NCI-H446 (cell line): ENCODE measurements at places on chromosomes 11 and 22.

DNA sequence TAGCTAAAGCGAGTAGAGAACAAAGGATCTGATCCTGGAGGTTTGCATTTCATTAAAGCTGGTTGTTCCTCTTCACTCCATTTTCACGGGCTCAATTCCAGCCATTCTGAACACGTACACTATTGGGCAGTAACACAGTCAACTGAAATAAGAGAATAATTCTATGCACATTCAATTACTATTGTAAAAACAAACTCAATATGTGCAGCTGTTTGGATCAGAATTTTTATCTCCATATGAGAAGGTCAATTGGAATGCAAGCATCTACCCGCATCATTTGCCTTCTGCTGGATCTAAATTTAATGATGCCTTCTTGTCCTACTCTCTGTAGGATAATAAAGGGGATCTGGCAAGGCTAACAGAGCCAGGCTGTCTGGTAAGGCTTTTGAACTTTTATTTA is 562.8 kb upstream of the CCDC179 start:
- DNase-seq, result no peak

GRCh38 chr11:119389611-119390254 is 8.2 kb upstream of the USP2 start:
- no peak for DNase-seq

DNA sequence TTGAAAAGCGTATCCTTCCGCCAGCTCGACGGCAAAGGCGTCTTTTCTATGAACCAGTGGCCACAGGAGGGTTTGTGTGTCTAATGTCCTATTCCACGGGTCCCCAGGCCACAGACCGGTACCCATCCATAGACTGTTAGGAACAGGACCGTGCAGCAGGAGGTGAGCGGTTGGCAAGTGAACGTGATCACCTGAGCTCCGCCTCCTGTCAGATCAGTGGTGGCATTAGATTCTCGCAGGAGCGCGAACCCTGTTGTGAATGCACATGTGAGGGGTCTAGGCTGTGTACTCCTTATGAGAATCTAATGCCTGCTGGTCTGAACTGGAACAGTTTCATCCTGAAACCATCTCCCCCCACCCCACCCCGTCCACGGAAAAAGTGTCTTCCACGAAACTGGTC is 62.7 kb upstream of the KCNQ1OT1 start:
- no peak for DNase-seq

GRCh38 chr22:44033694-44034093 is 9.6 kb downstream of the PARVB start:
- DNase-seq, result no peak

GRCh38 chr22:21759093-21759492 is 23.5 kb upstream of the YPEL1 start:
- DNase-seq, result no peak

DNA sequence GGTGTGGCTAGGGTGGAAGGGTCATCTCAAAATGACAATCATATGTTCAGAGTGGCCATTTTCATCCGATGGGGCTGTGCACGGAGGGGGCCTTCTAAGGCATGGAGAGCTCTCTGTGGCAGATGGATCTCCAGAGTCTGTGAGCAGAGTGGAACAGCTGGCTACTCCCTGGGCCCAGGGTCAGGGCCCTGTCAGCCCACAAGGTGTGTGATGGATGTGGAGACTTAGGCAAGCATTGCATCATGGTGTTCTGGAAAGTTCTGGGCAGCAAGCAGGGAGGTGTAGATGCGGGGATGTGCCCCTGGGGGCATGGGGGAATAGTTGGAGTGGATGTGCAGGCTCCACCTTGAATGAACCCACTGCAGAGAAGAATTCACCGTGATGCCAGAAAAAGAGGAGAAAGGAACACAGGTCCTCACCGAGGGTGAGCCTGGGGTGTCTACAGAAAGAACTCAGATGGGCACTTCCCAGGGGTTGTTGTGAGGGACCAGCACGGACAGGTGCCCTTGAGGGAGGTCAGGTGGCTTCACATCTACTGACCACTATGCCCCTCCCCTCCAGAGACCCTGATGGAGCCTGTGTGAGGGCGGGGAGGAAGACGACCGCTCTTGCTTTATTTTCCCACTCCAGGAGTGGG is 51.1 kb downstream of the CHRDL2 start:
- DNase-seq, result no peak

GRCh38 chr11:78094250-78094649 is 14.6 kb upstream of the NDUFC2 start:
- no peak for DNase-seq

GRCh38 chr11:28966951-28967350 is 858.8 kb downstream of the METTL15 start:
- no peak for DNase-seq

DNA sequence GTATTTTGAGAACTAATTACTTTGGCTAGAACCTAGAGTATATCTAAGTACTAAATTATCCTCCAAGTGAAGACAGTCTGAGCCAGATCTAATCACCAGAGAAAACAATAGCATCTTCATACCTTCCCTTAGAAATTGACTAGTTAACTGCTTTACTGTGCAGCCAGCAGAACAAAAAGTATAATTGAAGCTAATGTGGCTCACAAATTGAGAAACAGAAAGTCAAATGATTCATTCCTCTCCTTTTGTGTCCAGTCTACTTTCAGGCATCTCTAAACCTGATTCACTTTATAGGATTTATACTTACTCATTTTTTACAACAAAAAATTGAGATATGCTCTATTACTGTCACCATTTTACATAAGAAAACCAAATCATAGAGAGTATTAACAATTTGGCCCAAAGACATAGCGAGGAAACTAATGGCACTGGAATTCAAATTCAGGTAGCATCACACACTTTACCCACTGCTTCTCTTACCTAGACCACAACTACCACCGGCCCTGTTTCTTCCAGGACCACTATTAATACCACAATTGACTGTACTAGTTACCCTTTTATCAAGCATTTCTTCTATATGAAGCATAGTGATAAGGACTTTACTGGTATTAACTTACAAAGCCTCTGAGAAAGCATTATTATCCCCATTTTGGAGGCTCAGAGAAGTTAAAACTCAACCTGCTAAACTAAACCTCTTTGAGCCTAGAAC is 1402.6 kb upstream of the TENM4 start:
- DNase-seq, result no peak

DNA sequence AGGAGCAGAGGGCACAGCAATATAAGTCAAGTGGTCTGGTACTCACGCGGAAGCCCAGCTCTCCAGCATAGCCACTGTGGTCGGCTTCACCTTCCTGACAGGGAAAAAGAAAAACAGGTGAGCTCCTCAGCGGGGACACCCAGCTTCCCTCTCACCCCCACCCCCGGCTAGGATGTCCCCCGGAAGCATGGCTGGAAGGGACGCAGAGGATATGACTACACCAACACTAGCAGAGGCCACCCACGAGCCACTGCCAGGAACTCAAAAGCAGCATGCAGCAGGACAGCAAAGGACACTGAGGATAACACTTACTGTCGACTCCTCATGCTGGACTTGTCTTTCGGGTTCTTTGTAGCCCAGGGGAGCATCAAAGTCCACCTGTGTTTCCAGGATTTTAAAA is 9.0 kb upstream of the C22orf39 start:
- DNase-seq, result no peak

GRCh38 chr11:63444160-63444559 is 46.8 kb downstream of the PLAAT5 start:
- DNase-seq, result no peak

DNA sequence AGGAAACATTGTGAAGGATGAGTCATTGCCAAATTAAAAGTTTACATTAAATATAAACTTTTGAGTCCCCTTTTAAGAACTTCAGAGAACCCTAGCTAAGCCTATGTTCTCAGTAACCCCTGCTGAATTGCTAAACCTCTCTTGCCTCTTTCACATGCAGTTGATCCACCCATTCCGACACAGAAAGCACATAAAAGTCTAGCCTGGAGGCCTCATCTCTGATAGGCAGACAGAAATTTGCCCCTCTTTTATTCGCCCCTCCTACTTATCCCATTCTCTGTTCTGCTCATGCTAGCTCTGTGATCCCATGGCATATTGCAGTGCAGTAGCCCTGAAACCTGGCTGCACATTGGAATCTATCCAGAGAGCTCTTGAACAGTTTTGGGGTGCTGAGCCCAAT is 58.2 kb upstream of the PDE3B start:
- DNase-seq, result no peak

GRCh38 chr22:22394591-22394990 is 114.0 kb downstream of the ZNF280B start:
- DNase-seq, result no peak

DNA sequence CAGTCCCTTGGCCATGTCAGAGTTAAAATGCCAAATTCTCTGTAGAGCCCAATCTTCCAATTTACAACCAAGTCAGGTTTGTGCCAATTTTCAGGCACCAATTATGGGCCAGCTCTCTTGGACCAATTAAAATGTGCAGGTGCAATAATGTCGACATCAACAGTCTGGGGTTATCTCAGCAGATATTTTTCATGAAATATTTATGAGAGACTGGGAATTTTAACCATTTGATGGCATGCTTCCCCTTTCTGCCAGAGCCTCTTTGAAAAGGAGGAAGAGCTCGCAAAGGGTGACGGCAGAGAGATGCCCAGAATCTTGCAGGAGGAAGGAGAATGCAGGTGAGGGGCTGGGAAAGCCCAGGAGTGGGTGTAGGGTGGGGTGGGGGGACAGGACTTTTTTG is 100.8 kb upstream of the SYT13 start:
- no peak for DNase-seq

GRCh38 chr22:30425616-30426387 is at the start of gene MTFP1:
Gene MTFP1 (plus strand): TSS chr22:30425768. CDS start chr22:30425880, 112 bp downstream.
- DNase-seq, result no peak

- DNase-seq, result no peak
Observed at GRCh38 chr22:36829370-36830002, 12.7 kb upstream of the PVALB start.

DNA sequence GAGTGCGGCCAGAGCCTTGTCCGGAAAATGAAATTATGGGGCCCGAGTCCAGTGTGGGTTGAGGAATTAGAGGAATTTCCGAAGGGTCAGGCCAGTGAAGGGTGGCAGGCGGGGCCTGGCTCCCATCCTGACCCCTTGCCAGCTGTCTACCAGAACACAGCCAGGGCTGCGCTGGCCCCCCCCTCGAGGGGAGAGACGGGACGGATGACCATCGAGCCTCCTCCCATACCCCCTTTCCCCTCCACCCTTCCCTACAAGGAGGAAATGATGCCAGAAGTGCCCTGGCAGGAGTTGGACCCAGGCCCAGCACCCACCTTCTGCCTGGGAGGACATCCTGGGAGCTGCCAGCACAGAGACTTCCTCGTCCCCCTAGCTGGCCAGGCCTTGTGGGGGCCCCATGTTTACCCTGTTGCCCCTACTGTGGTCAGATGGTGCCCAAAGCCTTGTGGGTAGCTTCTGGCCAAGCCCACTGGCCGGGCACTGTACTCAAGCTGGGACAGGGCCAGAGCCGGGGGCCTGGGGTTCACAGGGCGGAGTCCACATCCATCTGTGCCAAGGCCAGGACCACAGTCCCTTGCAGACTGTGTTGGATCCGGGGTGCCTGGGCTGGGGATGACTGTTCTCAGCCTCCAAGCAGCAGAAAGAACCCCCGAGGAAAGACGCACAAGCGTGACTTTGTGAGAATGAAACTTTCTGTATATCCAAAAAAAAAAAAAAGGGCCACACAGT is 20.8 kb downstream of the ARVCF start:
- no peak for DNase-seq

GRCh38 chr11:130947889-130948288 is 31.6 kb upstream of the SNX19 start:
- no peak for DNase-seq

- DNase-seq, result no peak
Observed at GRCh38 chr11:119749006-119749565, 20.1 kb upstream of the NECTIN1 start.

GRCh38 chr22:36027935-36028645 is 534 bp downstream of the RBFOX2 start:
- DNase-seq, result no peak

DNA sequence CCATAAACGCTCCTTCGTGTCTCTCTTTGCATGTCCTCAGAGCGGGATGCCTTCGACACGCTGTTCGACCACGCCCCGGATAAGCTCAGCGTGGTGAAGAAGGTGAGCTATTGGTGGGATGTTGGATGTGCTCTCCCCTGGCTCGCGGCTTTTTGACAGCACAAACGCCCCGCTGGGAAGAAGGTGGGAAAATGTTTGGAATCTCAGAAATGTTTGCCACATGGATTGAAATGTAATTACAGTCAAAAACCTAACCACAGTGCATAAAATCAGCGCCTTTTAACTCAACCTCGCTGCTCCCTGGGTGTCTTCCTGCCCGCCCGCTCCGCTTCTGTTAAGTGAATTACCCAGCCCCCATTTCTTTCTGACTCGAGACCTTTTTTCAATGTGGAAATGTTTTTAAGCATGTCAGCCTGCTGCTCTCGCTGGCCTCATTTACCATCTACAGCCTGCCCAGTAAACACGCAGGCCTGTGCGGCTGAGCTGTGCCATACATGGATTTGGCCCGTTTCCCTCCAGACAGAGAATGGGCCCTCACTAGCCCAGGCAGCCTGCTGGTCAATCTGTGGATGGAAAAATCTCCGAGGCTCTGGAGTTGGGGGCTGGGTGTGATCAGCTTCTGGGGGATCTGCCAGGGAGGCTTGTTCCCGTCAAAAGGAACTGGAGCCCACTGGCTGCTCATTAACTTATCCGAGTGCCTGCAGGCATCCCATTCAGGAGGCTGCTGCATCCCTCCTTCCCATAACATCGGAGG is 32.7 kb upstream of the PARVG start:
- no peak for DNase-seq

GRCh38 chr22:26086359-26086758 is 82.9 kb upstream of the SEZ6L start:
- peak; percentile 64 for DNase-seq

DNA sequence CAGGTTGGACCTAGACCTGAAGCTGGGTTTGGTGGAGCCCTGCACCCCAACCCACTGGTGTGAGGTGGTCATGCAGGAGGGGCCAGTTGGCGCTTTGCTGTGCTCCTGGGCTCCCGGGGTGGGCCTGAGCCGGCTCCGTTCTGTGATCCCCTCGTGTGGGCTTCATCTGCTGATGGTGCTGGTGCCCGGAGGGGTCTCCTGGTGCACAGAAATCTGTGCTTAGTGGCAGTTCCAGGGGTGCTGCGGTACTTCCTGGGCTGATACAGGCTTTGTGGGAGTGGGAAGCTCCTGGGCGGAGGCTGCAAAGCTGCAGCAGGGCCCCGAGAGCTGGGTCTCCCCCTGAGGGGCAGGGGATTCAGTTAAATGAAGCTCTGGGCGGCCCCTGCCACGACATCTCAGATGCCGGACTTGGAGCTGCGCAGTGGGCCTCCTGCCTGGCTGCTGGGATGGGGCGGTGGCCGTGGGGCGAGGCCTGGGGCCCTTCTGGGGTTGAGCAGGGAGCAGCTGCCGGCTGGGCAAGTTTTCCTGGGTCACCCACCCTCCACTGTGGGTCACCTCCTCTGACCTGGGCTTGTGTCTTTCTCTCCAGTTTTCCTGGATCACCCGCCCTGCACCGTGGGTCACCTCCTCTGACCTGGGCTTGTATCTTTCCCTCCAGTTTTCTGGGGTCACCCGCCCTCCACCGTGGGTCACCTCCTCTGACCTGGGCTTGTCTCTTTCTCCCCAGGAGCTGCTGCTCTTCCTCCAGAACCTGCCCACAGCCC is 410.5 kb downstream of the TBC1D22A start:
- no peak for DNase-seq
